ENCODE measurements at places on chromosomes 12 and 14.

DNA sequence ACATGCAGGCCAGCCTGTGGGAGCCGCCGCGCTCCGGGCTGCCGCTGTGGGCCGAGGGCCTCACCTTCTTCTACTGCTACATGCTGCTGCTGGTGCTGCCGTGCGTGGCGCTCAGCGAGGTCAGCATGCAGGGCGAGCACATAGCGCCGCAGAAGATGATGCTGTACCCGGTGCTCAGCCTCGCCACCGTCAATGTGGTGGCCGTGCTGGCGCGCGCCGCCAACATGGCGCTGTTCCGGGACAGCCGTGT, 2.9 kb downstream of the TMEM121 start:
- DNase-seq = no peak

GRCh38 chr14:63766611-63767010, 38.7 kb upstream of the SGPP1 start:
- DNase-seq = no peak

DNA sequence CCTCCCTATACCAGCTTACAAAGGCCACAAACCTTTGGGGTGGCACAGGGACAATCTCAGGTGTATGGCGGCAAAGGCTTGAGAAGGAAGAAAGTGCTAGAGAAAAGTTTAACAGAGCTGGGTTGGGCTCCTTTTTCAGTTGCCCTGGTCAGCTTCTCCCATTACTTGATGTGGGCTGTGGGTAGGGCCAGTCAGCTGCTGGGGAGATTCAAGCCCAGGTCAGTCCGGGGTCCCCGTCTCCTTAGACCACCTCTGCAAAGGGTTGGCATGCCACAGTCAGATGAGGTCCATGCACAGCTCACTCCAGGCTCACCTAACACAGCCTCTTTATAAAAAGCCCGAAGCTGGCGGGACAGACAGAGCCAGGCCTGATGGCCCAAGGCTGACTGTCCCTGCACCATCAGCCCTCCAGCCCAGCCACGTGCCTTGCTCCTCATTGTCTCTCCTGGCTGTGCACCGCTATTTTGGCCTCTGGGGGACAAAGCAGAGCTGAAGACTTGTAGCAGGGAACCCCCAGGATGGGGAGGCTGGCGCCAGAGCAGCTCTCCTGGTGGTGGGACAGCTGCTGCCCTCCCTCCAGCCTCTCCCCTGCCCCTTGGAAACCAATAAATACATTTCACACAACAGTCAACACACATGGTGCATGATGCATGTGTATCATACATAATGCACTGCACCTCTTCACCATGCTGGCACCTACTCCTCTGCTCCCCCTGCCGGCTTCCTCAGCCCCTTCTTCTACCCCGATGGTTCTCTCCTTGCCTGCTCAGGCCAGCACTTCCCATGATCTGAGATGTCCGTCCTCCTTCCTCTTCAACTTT, 61.7 kb upstream of the DDX11 start:
- no peak for DNase-seq

DNA sequence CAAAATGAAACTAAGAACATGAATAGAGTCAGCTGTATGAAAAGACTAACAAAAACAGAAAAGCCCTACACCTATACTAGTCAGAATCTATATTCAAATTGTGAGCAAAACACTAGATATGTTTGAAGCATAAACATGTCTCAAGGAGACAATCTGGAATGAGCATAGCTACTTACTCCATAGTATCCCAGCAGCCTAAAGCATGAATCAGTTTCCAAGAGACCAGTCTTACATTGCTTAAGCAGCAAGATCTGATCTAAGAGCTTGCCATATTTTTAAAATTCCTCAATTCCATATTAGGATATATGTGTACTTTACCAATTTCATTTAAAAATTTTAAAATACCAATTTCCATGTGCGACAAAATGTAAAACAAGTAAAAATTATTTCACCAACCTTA, 7.7 kb downstream of the CAPS2 start:
- no peak for DNase-seq

DNA sequence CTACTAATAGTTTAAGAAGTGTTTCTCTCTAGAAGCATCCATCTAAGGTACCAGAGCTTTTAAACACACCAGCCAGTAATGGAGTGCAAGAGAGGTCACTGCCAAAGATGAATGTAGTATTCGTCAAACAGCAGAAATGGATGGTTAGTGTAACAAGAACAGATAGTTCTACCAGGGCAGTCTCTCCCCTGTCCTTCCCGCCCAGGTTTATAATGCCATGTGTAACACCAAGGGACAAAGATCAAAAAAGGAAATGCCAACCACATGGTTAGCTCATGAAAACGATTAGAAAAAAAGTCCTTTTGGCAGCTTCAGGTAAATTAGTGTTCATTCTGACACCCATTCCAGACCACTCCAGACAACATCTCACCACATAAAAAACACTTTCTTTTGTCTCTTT, 100.9 kb downstream of the RPS29 start:
- no peak for DNase-seq

- no peak for DNase-seq
Measured at GRCh38 chr12:1566449-1567135, 27.8 kb downstream of the FBXL14 start.

GRCh38 chr12:25364529-25365339, 114.0 kb upstream of the KRAS start:
- DNase-seq = peak; percentile 67

DNA sequence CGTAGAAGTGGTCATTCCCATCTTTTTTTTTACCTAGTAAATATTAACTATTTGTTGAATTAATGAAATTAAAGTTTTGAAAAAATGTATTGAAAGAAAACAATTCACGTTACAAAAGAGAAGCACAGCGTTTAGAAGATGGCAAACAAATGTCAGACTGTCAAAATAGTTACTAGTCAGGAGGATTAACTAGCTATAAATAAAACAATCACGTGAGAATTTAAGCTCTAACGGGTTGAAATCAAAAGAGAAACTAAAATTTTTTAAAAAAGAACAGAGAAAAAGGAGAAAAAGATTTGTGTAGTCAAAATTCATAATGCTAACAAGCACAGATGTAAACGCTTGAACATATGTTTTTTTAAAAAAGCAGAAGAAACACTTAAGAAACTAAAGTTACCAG, 26.4 kb downstream of the DDHD1 start:
- DNase-seq = no peak

- DNase-seq = no peak
Measured at GRCh38 chr14:50845166-50845565, 14.2 kb upstream of the NIN start.

GRCh38 chr12:19689801-19690472, 250.6 kb downstream of the AEBP2 start:
- DNase-seq = no peak

- DNase-seq = no peak
Measured at GRCh38 chr12:66775871-66776270, 97.0 kb upstream of the GRIP1 start.

- peak; percentile 76 for DNase-seq
Measured at GRCh38 chr12:57632958-57633840, at the start of gene B4GALNT1. Gene B4GALNT1 (minus strand): TSS chr12:57633201. CDS start chr12:57632132, 1,069 bp downstream.

GRCh38 chr12:121536899-121537813, 43.7 kb downstream of the KDM2B start:
- peak; percentile 63 for DNase-seq

- no peak for DNase-seq
Measured at GRCh38 chr12:54329759-54330158, 4.8 kb downstream of the COPZ1 start.

DNA sequence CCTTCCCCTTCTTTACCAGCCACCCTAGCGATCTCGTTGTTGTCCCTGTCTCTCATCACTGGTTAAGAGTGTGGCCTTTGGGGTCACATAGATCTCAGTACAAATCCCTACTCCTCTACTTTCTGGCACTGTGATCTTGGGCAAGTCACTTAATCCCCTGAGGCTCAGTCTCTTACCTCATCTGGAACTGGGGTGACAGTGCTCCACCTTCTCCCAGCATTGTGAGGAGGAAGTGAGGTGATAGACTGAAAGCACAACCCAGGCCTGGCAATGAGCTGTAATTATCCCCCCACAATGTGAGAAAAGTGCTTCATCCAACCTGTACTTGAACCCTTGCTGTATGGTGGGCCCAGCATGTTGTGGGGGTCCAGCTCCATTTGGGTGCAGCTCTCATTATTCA, 48.0 kb downstream of the IRAK3 start:
- DNase-seq = no peak

DNA sequence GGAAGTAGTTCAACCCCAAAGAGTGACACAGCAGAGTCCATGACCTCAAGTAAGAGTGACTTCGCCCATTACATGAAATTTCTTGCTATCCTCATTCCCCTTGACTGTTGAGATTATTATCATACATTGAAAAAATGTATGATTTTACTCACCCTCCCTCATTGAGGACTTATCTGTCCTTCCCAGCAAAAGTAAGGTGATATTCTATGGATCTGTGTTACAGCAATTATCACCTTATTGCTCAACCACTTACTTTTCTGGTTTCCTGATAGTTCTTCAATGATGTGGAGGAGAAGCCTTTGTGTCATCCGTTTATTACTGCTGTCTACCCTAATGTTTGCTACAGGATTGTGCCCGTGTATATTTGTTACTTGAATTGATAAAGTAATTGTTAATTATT, 306.2 kb downstream of the TRHDE start:
- no peak for DNase-seq

DNA sequence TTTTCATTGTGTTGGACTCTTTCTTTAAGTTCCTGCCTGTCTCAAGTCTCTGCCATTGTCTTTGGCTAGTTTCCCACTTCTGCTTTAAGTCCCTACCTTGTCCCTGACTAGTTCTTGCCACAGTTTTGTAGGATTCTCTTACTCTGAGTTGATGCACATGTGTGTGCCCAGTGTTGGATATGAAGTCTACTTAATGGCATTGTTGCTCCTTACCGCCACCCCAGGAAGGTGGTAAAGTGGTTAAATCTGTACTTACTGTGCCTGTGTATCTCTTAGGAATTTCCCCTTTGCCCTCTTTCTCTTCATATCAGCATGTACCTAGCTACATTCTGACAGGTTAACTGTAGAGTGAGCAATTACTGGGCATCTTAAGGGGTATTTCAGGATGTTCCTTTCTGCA, 227.1 kb downstream of the NUBPL start:
- DNase-seq = no peak

DNA sequence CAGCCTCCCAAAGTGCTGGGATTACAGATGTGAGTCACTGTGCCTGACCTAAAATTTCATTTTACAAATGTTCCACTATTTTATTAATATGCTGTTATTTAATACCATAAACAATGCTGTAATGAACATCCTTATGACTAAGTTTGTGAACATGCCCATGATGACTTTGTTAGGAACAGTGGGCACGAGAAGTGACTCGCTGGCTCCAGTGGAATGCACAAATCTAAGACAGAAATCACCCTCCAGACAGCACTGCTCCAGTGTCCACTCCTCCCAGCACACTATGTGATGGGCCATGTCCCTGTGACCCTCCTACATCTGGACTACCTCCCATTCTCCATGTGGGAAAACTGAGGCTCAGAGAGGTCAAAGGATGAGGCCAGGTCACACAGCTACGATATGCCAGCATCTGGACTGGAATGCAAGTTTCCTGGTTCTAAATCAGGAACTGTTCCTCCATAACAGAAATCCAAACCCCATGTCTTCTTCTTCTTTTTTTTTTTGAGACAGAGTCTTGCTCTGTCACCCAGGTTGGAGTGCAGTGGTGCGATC, 57.9 kb downstream of the GPR68 start:
- no peak for DNase-seq

DNA sequence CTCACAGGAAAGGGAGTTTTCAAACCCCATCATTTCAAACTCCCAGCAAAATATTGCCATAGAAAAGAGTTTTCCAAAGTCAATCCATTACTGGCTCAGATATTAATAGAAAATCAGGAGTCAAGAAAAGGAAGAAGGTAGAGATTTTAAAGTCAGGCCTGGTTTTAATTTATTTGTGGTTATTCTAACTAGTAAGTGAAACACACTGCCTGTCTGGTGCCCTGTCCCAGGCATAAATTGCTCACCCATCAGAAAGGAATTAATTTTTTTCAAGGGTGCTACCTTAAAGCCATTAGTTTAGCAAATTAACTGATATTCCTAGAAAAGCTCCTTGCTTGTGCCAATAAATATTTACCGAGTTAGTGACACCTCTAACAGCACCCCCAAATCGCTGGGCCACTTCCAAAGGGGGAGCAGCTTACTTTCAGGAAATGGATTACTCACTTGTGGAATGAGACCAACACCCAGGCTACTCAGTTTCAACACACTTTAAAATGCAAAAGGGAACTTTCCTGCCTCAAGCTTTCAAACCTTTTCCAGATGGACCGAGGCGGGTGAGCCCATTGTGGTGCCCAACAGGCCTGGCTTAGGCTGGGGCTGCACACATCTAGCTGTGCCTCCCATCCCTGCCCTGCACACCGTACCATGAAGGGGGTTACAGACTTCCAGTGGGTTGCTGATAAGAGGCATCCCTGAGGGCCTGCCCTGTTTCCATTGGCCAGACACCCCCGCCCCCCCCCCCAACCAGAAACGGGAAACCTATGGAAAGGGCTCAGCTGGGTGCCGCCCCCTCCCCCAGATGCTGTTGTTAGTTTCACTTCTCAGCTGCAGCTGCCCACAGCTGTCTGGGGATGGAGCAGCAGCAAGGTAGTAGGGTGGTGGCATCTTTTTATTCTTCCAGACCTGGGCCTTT, 117.2 kb downstream of the SAMD4A start:
- DNase-seq = no peak

GRCh38 chr14:102239231-102239630, 65.7 kb downstream of the MOK start:
- no peak for DNase-seq

DNA sequence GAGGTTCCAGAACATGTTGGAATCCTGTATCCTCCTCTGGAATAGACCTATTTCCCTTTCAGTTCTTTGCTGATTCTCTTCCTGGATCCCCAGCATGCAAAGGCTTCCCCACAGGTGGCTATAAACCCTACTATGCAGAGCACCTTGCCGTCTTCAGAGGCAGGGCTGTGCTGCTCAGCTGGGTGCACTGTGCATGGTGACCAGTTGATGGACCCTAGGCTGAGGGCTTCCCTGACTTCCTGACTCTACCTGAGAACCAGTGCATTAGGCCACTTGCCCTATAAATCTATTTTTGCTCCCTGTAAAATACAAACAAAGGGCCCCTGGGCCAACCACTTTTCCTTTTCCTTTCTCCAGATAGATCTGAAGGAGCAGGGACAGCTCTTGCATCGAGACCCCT, 14.1 kb downstream of the ZNF219 start:
- DNase-seq = no peak

GRCh38 chr12:43882578-43883178, 46.8 kb downstream of the TMEM117 start:
- DNase-seq = peak; percentile 20

DNA sequence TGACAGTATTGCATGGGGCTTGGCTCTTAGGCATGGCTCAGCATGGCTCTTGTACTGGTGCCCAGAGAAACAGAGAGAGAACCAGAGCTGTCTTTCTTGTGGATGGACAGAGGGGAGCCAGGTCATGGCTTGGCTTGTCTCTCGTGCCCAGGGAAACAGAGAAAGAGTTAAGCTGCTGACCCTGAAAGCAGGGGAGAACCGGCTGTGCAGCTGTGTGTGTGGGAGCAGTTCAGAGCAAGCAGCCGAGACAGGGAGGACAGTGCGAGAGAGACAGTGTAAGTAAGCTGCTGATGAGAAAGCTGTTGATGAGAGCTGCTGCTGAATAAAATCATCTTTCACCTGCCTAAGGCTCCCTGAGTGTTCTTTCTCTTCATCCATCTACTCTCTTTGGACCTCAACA, 61.3 kb upstream of the DDHD1 start:
- no peak for DNase-seq

- DNase-seq = no peak
Measured at GRCh38 chr12:15787778-15788177, 1.4 kb downstream of the EPS8 start.

GRCh38 chr12:78383414-78383813, 481.2 kb upstream of the SYT1 start:
- no peak for DNase-seq

- no peak for DNase-seq
Measured at GRCh38 chr14:59337141-59337611, 128.0 kb downstream of the GPR135 start.
